ENCODE measurements at places on chromosomes 2 and 18.

GRCh38 chr2:161028581-161028980, 131.6 kb upstream of the TANK start:
- DNase-seq: no peak

DNA sequence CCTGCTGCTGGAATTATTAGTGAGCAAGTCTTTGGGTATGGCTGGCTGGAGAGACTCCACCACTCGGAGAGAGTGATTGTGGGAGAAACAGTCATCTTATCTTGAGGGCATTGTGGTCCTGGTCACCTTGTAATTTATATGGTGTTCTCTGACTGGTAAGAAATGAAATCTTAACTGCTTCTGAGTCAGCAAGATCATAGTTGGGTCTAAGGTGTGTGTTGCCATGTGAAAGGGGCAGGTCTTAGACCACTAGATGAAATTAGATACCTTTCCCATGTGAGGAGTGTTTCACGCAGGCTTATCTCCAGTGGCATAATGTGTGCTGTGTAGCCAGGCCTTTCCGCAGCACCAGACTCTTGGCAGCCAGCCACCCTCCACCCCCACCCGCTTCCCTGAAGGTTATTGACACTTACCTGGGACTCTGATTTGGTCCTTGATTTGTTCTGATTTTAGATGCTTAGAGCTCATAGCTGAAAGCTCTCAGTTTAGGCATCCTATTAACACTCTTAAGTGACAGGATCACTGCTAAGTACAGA, 7.7 kb downstream of the MAPRE3 start:
- DNase-seq: no peak

DNA sequence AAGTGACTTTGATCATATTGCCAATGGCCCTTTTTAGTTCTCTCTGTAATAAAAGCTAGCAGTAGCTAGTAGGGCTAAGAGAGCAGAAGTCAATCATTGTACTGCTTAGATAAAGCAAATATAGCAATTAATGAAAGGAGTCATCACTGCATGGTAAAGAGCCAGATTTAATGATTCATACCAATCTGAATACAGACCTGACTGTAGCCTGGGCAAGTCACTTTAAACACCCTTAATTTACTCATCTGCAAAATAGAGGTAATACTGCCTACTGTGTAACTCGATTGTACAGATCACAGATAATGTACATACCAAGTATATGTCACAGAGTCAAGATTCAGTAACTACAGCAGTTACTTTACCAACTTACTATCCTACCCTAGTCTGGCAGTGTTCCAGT, 63.6 kb downstream of the ASXL2 start:
- no peak for DNase-seq

DNA sequence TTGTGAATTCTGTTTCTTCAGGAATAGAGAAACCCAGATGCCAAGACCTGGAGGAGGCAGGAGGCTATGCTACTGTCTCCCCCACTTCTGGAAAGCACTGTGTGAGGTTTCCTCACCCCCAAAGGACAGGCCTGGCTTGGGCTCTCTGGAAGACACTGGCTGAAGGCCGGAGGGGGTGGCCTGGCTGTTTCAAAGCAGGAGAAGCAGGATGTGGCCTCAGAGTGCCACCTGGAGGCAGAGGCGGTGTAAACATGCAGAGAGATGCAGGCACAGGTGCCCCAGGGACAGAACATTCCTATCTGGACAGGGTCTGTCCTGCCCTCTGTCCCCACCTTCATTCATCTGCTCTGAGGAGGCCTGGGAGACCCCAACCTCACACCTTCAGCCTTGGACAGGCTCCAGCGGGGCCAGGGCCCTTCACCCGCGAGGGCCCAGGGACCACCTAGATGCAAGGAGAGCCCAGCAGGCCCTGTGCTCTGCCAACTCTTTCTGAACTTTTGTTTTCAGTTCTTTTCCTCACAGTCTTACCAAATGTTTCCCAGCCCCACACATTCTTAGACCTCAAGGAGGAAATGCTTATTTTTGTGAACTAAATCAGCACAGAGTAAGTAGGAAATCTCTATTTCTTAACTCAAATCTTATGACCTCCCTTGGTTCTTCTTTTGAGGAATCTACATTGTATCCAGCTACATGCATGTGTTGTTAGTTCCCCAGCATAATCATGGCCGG, 79.2 kb downstream of the LONRF2 start:
- DNase-seq: no peak

DNA sequence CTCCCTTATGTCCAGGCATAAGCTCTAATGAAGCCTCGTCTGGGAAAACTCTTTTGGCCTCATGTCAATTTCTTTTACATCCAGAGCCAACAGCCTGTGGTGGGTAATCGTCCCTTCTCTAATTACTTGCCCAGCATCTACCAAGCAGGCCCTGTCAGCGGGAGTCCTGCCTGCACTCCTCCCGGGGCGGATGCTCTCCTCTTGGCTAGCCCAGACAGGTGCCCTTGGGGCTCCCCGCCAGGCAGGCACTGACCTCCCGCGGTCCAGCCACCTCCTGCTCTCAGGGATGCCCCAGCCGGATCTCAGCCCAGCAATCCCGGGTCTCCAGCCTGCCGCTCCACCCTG, 74.2 kb downstream of the NCAPH start:
- DNase-seq: no peak

GRCh38 chr2:143124445-143124844, 4.8 kb upstream of the ARHGAP15 start:
- no peak for DNase-seq

DNA sequence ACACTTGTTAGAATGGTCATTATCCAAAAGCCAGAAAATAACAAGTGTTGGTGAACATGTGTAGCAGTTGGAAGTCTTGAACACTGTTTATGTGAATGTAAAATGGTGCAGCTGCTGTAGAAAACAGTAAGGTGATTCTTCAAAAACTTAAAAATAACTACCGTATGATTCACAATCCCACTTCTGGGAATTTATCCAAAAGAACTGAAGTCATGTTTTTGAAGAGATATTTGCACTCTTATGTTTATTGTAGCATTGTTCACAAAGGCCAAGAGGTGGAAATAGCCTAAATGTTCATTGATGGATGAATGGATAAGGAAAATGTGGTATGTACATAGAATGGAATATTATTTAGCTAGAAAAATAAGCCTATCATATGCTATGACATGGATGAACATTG, 6.3 kb upstream of the SPP2 start:
- no peak for DNase-seq

DNA sequence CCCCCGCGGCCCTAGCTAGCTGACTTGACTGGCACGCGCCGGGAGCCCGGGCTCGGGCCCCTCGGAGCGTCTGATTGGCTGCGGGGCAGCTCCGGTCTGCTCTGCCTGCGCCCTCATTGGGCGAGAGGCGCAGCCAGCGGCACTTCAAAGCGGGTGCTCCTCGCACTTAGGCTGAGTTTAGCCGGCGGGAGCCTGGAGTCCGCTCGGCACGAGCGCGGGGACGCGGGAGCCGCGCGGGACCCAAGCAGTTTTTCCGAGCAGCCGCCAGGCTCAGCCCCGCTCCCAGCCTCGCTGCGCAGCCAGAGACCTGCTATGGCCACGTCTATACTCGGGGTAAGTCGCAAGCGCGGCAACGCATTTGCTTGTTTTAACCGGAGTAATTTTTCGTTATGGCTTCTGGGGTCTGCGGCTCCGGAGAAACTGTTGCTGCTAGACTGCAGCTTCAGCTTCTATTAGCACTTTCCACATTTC, at the start of gene SP9:
SP9 (plus strand) TSS at position 174 of the 471 bp plus-strand sequence; CDS start at position 313, 139 bp downstream.
- no peak for DNase-seq

GRCh38 chr2:2748399-2749205, 417.5 kb upstream of the MYT1L start:
- no peak for DNase-seq

GRCh38 chr2:95282458-95282857, 8.2 kb downstream of the PROM2 start:
- DNase-seq: no peak

- DNase-seq: no peak
These were observed 51.3 kb downstream of the TET3 start for GRCh38 chr2:74036010-74036409.

GRCh38 chr2:119204525-119204924, 19.1 kb upstream of the STEAP3 start:
- no peak for DNase-seq

DNA sequence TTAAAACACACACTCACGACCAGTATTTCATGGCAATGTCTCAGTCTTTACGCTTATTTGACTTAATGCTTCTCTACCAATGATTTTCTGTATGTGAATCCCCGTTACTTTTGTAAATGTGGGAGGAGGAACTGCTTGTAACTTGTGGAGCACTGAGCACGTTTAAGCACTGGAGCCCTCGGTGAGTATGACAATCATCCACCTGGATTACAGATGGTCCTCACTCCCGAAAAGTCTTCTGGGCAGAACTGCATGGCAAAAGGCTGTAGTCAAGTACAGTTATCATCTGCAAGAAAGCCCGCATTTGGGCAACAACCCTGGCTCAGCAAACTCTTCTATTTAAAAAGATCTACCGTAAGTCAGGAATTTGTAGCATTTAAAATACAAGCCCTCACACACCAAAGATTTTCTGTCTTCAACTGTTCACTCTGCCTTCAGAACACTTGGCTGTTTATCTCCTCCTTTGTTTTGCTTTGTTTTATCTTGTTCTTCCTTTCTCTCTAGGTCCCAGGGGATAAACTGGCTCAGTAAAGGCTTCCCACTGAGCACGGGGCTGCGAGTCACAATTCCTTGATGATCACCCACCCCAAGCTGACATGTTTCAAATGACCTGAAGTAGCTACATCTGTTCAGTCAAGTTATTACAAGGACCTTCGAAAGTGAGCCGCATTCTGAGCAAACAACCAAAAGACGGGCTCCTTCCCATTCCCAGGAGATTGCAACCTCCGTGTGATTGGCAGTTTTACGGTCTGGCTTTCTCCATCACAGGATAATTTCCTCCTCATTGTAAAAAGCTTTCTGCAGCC, 102.2 kb downstream of the DLGAP1 start:
- no peak for DNase-seq

Data from GM12864 (cell line).